Melanocyte of skin (primary cell): ENCODE measurements at places on chromosomes 6 and 20. TPM values are rescaled to one million over a fixed set of nuclear protein-coding genes. Genes with fewer than 3 reads are reported as not detected.

Gene AVP
- total RNA-seq: not detected in 2 replicates

Gene PAX1
- total RNA-seq: not detected in 2 replicates

Gene DEFB110
- total RNA-seq: not detected in 2 replicates

Gene FOXF2
- 3.4 and 4.7 TPM in 2 replicates for total RNA-seq

Gene SIRPB1
- total RNA-seq: 2.5 and 6.2 TPM in 2 replicates

Gene GSTA3
- not detected in 2 replicates for total RNA-seq

Gene IL17A
- total RNA-seq: not detected in 2 replicates

Gene PKIB
- total RNA-seq: 20.7 and 23.1 TPM in 2 replicates

Gene SRSF12
- total RNA-seq: 1.7 and 1.8 TPM in 2 replicates

Gene ADAM33
- total RNA-seq: under 0.01 TPM in 2 replicates

Gene OXT
- not detected in 2 replicates for total RNA-seq

Gene BHLHE23
- total RNA-seq: not detected in 2 replicates

Gene COL20A1
- total RNA-seq: 0.34 TPM in 1 of 2 replicates, not detected in the other
